NCI-H1092 treated with DMSO at 0.1 percent for 48 hours (cell line): ENCODE measurements at places on chromosomes 7 and 10.

- no peak for DNase-seq
These were observed 10.5 kb upstream of the PAX4 start for GRCh38 chr7:127628445-127628844.

GRCh38 chr10:35942057-35942456, 300.0 kb upstream of the FZD8 start:
- DNase-seq, result no peak

- peak; percentile 58 for DNase-seq
These were observed at the start of gene HECTD2 for GRCh38 chr10:91409869-91410637. HECTD2 (plus strand) TSS chr10:91410344; CDS start chr10:91410439, 95 bp downstream.

DNA sequence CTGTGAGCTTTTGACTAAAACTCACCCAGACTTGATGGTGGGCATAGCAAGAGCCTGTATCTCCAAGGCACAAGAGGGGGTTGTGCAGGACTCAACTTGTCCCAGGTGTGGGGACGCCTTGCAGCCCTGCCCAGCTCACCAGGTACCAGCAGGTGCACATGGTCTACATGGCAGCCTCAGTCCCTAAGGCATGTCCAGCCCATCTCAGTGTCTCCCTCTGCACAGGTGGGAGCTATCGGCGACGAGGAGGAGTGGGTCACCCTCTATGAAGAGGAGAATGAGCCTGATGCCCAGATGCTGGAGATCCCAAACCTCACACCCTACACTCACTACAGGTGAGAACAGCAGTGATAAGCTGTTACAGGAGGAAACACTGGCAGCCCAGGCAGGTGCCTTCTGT, 571.7 kb upstream of the FOXK1 start:
- no peak for DNase-seq

DNA sequence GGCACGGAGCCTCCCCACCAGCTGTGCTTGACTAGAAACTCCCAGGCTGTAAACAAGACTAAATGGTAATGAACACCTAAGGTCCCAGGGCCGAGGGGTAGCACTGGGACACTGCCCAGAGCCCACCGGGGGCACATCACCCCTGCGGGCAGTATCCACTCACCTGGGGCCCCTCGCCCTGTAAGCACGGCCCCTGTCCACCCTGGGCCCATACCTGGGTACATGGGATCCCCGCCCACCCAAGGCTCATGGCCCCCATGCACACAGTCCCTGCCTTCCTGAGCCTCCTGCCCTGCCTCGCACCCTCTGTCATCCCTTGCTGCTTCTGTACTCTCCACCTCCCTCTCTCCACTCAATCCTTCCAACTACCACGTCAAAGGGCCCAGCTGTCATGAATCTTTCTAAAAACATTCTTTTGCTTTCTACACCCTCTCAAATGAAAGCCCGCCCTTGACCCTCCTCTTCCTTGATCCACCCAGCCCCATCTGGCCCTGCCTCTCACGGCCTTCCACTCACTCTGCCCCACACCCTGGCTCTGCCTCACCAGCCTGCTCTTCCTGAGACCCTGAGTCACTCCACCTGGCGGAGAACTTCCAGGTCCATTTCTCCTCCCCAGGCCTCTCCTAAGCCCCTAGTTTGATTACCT, 173.1 kb downstream of the PARD3 start:
- DNase-seq, result no peak

DNA sequence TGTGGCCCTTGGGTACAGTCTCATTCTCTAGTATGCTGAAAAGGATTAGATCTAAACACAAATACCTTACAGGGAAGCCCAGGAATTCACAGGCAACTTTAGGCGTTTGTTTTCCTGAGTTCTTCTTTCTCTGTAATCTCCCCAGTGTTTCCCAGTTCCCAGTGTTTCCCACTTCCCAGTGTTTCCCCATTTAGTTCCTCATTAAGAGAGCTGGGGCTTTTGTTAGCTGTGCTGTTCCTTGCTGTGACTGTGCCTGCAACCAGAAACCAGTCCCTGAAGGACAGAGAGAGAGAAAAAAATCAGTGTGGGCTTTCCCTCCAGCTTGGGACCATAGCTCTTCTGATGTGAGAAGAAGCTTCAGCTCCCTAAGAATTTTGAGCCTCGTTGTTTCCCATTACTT, 802.9 kb upstream of the COBL start:
- no peak for DNase-seq

GRCh38 chr10:121558238-121558637, 40.0 kb downstream of the FGFR2 start:
- no peak for DNase-seq

DNA sequence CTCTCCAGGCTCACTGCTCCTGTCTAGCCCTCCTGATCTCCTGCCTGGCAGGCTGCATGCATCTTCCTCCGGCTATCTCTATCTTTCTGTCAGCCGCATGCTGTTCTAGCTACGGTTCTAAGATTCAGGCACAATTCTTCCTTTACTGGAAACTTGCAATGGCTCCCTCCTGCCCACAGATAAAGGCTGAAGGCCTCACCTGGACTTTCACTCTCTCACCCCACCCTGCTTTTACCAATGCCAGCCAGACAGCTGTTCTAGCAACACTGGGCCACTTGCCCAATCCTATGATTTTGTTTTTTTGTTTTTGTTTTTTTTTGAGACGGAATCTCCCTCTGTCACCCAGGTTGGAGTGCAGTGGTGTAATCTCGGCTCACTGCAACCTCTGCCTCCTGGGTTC, 38.3 kb downstream of the BEND7 start:
- DNase-seq, result no peak

GRCh38 chr7:2112261-2113198, 120.2 kb downstream of the MAD1L1 start:
- DNase-seq, result no peak

- DNase-seq, result no peak
These were observed 658.2 kb downstream of the LRMDA start for GRCh38 chr10:76089556-76090180.

DNA sequence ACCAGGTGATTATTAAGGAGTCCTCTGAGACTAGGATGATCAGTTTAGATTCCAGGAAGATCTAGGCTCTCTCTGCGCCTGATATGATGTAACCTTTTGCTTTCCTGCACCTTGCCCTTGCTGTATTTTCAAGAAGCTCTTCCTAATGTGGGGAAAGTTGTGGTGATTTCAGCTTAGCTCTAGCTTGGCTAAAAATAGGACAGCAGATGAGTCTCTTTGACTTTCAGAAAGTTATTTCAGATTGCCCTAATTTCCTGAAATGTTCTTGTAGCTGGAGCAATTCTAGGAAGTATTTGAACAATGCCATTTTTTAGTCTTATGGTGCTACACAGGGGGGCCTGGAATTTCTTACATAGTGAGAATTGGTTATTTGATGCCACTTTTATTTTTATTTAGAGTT, 3.8 kb downstream of the LCOR start:
- no peak for DNase-seq

GRCh38 chr10:12193193-12193592, 2.5 kb downstream of the NUDT5 start:
- DNase-seq, result no peak

DNA sequence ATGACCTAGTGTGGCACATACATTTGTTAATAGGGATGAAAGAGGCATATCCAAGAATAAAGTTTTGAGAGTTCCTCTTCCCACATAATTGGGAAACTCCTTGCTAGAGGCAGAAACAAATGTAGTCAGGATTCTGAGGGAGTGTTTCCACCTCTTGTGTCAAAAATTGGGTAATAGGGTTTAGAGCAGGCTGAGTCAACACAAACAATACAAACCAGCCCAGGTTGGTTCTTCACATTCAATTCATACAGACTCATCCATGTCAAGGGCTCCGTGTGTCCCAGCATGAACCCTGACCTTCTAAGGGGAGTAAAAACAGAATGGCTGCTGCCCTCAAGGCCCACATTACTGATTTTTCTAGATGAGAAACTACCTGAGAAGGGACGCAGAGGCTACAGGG, 75.3 kb downstream of the GLI3 start:
- DNase-seq, result no peak

DNA sequence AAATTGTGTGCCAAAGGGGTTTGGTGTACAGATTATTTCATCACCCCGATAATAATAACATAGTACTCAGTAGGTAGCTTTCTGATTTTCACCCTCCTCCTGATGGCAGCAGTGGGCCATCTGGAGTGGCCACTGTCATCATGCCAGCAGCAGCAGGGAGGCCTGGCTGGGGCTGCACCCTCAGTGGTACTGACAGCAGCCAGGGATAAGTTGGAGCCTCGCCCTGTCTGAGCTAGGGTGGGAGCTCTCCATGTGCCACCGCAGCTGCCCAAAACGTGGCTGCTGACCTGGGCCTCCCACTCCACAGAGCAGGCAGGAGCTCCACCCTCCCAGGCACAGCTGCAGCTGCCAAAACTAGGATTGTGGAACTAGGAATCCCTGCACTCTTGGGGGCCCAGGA, 700.8 kb upstream of the KCND2 start:
- DNase-seq, result no peak

GRCh38 chr7:153027210-153027609, 267.7 kb downstream of the ACTR3B start:
- DNase-seq, result no peak

GRCh38 chr7:927031-927671, 27.3 kb downstream of the ADAP1 start:
- DNase-seq, result no peak

DNA sequence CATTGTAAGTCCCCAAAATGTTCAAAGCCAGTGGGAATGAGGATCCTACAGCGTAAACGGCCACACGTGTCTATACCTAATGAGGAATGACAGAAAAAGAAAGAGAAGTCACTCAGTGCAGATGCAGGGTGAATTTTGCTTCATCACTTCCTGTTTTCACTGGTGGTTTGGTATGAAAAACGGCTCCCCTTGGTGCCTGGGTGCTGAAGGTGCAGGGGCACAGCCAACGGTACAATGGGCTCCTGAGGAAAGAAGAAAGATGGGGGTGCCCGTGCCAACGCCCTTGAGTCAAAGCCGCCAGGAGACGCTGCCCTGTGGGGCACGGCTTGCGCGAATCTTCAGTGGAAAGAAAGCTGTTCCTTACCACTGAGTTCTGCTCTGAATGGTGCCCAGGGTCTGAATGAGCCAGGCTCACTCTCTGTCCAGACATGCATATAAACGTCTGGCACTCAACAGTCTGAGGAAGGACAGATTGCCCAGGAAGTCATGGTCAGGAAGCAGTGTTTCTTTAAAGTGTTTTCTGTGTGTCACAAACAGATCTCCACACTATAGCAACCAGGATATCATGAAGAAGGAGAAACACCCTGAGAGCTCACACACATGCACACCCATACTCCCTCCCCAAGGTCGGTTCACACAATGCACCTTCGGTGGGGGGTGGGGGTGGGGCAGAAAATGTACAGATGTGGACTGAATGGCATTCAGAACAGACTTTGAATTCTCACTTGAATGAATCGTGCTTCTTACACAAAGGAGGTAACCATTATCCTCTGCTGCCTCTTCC, 105.8 kb downstream of the ELMO1 start:
- no peak for DNase-seq

- no peak for DNase-seq
These were observed 49.0 kb downstream of the NDUFB2 start for GRCh38 chr7:140745266-140746058.

GRCh38 chr10:22285130-22285529, 31.1 kb upstream of the COMMD3 start:
- no peak for DNase-seq

DNA sequence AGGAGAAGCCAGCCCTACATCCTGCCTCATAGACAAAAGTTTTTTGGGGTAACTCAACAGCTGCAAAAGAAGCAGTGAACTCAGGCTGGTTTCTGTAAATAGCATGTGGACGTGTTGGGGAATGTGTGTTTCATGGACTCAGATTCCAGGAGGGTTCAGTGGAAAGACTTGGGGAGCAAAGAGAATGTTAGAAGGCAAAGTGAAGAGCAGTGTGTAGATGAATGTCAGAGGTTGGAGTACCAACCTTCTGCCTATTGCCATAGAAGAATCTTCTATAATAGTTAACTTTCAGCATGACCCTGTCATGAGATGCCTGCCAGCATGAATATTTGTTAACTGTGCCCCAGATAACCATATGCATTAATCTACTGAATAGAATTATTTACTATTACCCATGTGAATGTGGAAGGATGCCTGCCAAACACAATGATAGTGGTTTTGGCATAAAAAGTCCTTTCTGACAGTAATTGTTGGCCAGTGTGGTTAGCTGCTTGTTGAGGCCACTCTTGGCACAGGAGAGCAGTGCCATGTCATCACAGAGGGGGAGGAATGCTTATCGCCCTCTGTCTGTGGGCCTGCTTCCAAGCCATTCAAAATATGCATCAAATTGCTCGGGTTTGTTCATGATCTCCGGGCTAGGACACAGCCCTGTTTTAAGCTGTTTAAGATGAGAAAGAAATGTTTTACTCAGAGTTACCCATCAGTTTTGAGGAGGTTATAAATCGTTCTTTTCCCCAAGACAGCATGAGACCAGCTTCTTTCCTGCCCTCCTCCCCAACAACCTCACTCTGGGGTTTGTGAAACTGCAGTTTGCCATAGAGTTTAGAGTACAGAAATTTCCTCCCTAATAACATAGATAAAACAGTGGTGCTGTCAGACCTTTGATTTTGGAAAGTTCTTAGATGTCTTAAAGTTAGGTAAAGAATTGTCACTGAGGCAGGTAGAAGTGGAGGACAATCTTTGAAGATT, 165.3 kb downstream of the WNT2 start:
- no peak for DNase-seq

DNA sequence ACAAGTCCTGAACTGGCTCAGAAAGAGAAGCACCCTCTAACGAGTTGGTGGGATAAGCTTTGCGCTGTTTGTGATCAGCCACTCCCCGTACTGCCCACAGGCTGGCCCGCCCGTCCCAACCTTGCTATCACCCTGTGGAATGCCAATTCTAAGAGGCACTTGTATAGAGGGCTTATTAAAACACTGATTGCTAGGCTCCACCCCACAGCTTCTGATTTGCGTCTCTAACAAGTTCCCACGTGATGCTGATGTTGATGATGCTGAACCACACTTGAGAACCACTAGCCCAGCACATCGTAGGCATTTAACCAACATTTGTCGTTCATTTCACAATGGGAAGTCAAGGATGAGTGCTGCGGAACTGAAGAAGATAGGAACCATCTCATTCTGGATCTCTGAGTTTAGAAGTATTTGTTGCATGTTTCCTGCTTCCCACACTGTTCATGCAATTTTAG, 12.7 kb upstream of the GSAP start:
- DNase-seq, result no peak

- no peak for DNase-seq
These were observed 44.2 kb downstream of the JMJD1C start for GRCh38 chr10:63421591-63421990.

DNA sequence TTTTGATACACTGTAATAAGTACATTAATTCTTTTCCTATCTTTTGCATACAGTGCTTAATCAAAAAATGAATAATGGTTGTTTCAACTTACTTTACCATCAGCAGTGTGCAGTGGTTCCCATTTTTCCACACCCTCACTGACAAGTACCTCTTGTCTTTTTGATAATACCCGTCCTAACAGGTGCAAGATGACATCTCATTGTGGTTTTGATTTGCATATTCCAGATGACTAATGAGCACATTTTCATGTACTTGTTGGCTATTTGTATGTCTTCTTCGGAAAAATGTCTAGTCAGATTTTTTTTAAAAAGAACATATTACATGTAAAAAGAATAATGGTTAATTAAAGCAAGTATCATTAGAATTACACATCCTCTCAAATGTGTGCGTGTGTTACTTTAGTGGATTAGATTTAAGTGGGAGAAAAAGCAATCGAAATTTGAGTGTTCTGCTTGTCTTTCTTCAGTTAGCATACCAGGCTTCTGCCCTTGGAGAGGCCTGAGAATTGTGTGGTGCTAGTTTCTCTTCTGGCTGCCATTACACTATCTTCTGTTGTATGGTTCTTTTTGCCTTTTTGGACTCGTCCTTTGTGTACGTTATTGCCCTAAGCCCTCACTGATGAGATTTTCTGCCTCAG, 291.2 kb downstream of the AUTS2 start:
- no peak for DNase-seq

GRCh38 chr10:22503315-22504088, 158.2 kb downstream of the SPAG6 start:
- DNase-seq, result no peak
